ENCODE measurements at places on chromosomes 2 and 18.

- DNase-seq = no peak
Measured at GRCh38 chr2:105834931-105835330, 90.2 kb downstream of the NCK2 start.

DNA sequence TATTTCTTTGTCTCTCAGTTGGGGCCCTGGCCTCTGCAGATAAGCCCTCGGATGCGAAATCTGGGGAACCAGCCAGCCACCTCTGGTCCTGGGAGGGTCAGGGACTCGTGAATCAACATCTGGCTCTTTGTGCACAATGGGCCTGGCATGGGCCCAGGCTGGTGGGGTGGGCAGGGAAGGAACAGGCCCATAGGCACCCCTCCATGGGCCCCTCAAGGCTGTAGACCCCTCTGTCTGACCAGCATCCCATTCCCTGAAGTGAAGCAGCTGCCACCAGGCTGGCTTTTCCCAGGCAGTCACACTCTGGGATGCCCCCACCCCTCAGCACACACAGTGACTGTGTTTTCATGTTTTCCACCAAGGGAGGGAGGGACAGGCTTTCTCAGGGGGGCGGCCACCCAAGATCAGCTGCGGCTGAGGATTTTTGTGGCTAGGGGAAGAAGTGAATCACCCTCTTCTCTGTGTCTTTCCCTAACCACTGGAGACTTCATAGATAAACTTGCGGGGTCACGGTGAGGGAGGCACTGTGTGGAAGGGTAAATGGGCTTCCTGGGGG lies 166.0 kb downstream of the AGAP1 start:
- DNase-seq = no peak

DNA sequence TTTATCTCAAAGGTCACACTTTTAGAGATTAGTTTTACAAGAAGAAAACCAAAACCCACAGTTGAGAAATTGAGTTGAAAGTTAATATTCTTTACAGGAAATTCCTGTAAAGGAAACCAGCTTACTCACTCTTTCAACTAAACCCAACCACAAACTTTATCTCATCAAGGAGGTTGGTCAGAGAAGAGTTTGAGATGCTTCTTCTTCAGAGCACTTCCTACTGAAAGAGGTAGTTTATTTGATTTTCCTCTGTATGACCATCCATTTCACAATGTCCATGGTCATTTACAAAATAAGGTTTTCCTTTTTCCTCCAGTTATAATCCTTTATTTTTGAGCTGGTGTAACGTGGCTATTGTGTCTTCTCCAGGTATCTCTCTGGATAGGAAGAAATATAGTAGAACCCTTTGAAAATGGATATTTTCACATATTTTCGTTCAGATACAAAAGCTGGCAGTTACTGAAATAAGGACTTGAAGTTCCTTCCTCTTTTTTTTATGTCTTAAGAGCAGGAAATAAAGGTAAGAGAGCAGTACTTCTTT lies 4.5 kb upstream of the IL18RAP start:
- DNase-seq = no peak

GRCh38 chr2:43192744-43193651 lies 33.4 kb downstream of the ZFP36L2 start:
- DNase-seq = no peak

- no peak for DNase-seq
Measured at GRCh38 chr2:10990561-10991111, 78.9 kb downstream of the KCNF1 start.

- no peak for DNase-seq
Measured at GRCh38 chr18:73286584-73286983, 418.8 kb upstream of the NETO1 start.

GRCh38 chr2:219384859-219385258 lies 2.9 kb downstream of the DNPEP start:
- DNase-seq = no peak

DNA sequence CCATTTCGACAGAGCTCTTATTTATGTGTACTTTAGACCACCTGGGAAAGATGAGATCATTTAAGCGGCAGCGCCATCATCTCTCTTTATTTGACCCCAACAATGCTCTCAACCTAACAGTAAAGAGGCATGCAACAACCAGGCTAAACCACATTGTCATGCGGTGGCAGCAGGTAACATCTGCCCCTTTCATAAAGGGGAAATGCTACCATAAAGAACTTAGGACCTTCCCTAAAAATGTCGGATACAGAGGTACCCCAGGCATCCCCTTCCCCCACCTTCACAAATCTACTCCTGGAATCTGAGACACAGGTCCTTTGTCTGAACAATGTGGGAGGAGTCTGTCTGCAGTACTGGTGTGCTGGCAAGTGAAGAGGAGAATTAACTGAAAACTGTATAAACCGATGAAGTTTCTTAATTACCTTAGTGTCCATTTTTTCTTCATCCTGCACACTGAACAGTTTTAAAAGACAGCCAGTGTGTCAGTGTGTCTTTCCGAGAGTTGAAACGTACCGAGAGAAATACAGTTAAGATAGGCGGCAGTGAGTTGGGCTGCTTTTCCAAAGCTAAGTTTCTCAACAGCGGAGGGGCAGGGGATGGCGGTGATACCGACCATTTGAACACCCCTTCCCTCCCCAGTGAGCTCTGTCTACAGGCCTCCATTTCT lies 1.9 kb downstream of the MEX3C start:
- no peak for DNase-seq

- DNase-seq = no peak
Measured at GRCh38 chr18:71105078-71105819, 816.4 kb downstream of the SOCS6 start.

DNA sequence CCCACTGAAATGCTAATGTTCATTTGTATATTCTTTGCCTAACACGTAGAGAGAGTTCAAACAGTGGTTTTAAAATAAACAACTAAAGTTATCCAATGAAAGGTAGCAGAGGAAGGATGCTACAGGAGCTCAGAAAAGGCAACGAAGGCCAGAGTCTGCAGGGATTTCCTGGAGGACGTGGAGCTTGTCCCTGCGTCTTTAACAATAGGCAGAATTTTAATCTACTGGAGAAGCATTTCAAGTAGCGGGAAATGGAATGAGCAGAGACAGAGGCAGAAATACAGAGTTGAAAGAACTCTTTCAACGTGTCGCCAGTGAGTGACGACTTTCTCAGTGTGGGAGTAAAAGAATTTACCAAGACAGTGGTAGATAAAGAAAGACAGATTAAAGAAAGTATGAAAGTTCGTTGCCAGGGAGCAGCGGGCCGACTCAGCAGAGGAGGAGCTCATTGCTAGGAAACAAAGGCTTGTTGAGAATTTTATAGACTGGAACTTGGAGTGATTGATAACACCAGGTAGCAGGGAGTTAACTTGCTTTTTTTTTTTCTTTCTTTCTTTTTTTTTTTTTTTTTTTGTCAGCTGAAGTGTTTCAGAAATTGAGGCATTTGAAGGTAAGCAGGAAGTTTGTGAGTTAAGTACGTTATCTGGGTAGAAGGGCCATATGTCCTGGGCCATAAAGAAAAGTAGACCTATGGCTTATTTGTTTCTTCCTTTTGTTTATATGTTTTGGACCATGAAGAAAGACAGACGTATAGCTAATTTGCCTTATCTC lies 625 bp upstream of the NBAS start:
- DNase-seq = peak; percentile 26

GRCh38 chr2:150981826-150982225 lies 279.8 kb downstream of the RBM43 start:
- DNase-seq = peak; percentile 30

- no peak for DNase-seq
Measured at GRCh38 chr2:185316383-185316782, 422.2 kb upstream of the FSIP2 start.

- no peak for DNase-seq
Measured at GRCh38 chr2:59004621-59005020, 763.5 kb upstream of the FANCL start.

DNA sequence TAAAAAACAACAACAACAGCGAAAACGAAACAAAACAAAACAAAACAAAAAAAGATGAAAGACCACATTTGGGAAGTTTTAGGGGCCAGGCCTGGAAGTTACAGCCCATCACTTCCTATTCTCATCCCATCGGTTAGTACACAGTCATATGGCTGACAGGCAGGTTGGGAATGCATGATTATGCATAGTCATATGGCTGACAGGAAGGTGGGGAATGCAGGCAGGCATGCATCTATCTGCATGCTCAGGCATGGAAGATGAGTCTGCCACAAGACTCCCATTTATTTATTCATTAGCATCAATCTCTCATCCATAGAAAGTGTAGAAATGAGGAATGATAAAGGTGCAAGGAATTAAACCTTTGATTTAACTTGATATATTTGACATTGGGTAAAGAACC lies 325.3 kb upstream of the MEX3C start:
- no peak for DNase-seq

DNA sequence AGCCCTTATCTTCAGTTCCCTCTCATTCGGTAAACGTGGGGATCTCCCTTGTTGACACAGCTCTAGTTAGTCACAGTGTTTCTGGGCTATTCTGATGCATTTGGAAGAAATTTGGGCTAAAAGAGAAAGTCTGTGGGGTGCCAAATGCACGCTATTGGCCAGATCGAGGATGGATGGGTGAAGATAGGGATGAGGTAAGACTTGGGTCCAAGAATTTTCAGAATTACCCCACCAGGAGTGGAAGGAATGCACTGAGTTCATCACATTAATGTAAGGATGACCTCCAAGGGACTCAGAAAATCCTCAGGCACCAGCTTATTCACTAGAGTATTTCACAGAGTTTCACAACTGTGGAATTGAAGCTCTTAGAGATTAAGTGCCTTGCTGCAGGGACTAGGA lies 49.3 kb downstream of the NRP2 start:
- no peak for DNase-seq

DNA sequence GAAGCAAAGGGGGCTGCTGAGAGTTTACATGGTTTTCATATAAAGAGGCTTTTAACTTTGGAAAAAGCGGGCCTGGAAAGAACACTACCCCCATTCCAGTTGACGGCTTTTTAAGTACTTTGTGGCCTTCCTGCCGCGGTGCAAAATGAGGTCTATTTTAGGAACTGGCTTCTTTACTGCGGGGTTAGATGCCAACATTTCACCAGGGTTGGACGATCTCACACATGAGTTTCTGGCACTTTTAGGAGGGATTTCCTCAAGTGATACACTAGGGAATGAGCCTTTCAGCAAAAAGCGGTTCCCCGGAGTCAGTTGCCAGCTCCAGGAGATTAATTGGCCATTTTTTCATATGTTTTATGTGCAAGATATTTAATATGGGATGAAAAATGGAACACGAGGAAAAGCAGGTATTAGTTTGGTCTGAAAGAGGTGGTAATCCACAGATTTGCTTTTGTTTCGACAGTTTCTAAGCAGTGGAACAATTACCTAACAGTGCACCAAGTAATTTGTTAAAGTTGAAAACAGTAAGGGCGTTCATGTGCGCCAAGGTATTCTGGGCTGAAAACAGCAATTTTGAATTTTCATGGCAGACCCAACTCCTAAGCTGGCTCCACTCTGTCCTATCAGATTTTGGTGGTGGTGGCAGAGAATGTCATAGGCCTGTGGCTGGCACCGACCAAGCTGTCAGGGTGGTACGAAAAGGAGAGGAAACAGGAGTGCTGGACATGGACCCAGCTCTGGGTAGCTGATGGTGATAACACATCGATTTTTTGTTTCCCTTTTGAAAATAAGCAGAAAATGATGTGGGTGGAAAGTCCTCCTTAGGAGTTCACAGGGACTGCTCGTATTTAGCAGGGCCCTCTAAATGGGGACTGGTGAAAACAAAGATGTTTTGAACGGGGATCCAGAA lies 55.6 kb upstream of the FZD5 start:
- DNase-seq = no peak

DNA sequence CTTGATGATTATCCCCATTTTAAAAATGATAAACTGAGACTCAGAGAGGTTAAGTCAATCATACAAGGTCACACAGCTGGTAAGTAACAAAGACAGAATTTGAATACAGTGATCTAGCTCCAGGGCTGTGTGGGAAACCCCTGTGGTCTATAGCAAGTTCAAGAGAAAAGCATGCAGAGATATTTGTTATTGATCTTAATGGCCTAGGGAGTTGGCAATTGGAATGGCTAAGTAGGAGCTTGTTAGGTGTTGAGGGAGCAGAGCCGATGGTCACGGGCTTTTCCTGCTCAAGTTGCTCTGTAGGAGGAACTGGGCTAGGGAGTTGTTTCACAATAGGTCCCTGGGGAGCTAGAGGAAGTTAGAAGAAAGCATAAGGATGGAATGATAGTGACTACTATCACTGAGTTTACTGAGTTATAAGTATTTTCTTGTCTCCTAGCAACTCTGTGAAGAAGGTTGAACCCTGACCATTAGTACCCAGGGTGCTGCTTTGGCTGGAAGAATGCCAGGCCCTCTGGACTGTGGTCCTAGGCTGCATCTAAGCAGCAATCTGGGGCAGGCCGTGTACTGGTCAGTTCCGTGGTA lies 30.0 kb downstream of the RNF125 start:
- DNase-seq = peak; percentile 15

- no peak for DNase-seq
Measured at GRCh38 chr2:128727914-128728313, 409.2 kb upstream of the HS6ST1 start.

DNA sequence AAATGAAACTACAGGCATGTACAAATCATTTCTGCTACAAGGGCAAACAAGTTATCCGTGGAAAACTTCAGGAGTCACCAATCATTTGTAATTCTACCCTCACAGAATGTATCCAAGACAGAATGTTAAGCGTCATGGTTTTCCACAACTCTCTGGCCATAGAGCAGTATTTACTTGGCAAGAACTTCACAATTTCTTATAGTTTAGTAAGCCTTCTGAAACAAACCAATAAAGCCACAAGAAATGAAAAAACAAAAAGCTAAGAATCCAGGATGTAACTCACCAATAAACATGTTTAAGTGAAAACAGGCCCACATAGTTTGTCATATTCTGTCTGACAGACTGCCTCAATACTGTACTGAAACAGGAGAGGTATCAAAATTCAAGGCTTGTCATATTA lies 70.3 kb downstream of the LNPK start:
- DNase-seq = no peak

DNA sequence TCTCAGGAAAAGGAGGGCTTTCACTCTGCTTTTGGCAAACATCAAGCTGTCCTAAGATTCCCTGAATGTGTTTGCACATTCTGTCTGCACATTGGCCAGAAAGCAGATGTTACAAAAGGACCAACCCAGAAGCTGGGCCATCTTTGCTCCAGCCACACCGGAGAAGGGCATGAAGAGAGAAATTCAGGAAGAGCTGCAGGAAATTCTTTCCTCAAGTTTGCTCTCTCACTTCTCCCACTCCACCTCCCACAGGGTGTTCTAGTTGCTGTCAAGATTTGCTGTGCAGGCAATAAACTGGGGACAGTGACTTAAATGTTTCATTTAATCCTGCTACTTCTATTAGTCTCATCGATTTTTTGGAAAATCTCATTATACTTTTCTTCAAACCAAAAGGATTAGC lies 137.7 kb upstream of the UNC80 start:
- no peak for DNase-seq

- no peak for DNase-seq
Measured at GRCh38 chr2:86302320-86302719, 35.1 kb downstream of the REEP1 start.

DNA sequence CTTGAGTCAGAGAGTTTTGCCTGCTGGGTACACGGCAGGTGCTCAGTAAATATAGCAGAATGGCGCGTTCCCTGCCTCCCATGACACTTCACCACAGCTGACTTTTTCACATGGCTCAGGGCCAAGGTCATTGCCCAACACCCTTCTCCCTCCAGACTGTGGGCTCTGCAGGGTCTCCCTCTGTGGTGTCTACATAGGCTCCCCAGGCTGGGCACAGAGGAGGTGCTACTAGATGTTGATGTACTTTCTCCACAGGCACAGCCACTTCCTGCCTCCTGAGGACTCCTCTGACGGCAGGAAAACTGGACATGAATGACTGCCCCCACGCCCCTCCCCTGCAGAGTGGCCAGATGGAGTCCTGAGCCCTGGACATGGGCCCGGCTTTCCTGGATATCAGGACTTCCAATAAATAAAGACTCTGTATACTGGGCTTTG lies 4.2 kb downstream of the CHCHD5 start:
- DNase-seq = no peak

GRCh38 chr18:46152436-46152807 lies 48.2 kb downstream of the HAUS1 start:
- DNase-seq = no peak

Data from epithelial cell of proximal tubule (primary cell).